Iris pigment epithelial cell (primary cell): ENCODE measurements at places on chromosomes 11 and 22.
A peak's percentile ranks its signal among the peaks of the same experiment; 100 is the strongest.

- no peak for DNase-seq
Observed at GRCh38 chr11:102582140-102582539, 43.0 kb downstream of the MMP20 start.

GRCh38 chr11:112580864-112581263 lies 320.2 kb upstream of the PLET1 start:
- peak; percentile 8 for DNase-seq

DNA sequence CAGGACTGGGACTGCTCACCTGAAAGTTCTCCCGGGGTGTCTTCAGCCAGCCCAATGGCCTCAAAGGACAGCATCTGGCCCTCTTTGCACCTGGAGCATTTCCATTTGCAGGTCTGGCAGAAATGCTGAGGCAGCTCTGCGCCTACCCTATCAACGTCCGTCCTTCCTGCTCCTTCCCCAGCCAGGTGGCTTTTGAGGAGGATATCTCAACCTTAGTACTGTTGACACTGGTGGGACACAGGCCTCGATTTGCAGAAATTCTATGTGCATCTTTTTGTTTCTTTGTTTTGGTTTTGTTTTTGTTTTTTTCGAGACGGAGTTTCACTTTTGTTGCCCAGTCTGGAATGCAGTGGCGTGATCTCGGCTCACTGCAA lies 5.0 kb downstream of the MOGAT2 start:
- no peak for DNase-seq

DNA sequence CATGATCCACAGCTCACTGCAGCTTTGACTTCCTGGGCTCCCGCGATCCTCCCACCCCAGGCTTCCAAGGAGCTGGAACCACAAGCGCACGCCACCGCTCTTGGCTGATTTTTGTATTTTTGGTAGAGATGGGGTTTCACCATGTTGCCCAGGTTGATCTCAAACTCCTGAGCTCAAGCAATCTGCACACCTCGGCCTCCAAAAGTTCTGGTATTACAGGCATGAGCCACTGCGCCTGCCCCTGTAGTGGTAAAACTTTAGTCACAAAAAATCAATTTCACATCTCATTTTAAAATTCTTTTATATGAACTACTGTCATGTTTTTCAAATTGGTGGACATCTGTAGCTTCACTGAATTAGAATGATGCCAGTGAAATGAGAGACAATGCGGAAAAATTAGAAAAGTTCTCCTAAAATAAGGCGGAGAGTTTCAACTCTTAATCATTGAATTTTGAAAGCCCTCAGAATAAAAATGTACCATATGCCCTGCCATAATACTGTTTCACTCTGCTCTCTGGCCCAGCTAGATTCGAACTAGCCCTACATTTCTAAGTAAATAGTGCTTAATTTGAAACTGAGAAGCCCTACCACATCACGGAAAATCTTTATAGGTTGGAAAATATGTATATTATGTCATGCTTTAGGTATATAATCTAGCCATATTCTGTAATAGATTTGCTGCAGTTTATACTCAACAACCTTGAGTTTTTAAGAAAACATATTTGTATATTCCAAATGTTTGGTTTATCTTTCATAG lies 78.7 kb downstream of the HORMAD2 start:
- peak; percentile 23 for DNase-seq

DNA sequence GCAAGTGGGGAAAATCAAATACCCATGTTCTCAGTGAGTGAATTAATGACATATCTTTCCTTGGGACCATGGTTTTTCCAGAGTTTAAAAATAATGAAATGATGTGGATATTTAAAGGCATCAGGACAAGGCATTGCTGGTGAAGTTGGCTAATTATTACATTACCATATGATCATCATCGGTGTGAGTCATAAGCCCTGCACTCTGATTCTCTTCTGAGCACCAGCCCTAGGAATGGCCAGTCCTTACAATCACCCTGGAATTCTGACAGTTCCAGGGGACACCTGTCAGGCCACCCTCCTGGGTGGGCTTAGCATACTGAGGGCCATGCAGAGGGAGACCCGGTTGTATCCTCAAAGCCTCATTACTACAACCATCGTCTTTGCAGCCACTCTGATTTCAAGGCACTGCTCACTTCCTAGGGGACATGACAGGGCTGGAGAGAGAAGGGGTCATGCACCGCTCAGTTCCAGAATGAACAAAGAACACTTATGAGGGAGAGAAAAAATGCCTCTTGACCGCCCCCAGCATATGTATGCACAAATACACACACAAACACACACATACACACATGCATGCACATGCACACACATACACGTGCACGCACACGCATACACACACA lies 365.0 kb downstream of the MIAT start:
- no peak for DNase-seq

GRCh38 chr22:47114813-47115517 lies 352.5 kb downstream of the TBC1D22A start:
- no peak for DNase-seq

- no peak for DNase-seq
Observed at GRCh38 chr11:35802221-35802620, 139.6 kb downstream of the TRIM44 start.

GRCh38 chr22:27220339-27220738 lies 563.0 kb downstream of the MIAT start:
- peak; percentile 95 for DNase-seq

DNA sequence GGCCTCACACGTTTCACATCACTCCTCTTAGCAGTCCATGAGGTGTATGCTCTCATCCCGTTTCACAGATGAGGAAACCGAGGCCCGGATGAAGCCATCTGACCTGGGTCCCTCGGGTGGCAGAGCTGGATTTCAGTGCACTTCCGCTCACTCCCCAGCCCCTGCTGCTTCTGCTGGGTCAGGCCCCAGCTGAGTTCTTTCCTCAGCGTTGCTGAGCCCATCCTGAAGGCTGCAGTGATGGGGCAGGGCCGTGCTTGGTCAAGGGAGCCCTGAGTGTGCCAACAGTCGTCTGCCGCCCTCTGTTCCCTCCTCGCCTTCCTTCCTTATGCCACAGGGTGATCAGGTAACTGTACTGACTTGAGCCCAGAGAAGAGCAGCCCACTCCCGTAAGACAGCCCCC lies 12.1 kb downstream of the TRMU start:
- no peak for DNase-seq

GRCh38 chr11:70610566-70611565 lies 212.5 kb downstream of the CTTN start:
- DNase-seq = no peak
